ENCODE measurements at places on chromosomes 7 and 10. TPM values are rescaled to one million over a fixed set of nuclear protein-coding genes. Genes with fewer than 3 reads are reported as not detected.

DNA sequence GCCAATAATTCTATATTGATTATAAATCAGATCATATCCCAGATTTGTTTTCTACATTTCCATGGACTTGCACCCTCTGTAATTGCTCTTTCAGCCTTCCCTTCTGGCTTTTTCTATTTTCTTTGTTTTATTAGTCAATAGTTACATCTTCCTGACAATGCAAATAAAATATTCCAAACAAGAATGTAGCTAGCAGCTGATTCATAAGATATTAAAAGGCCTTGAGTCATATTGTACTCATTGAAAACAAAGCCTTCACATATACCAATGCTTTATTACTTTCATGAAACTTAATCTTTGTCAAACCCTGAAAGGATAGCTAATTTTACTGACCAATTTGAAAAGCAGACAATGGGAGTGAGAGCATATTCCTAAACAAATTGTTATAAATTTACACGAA lies 10.7 kb upstream of the SFMBT2 start:
- no peak overlapping the region for H3K27ac ChIP-seq
- H3K36me3 ChIP-seq: no peaks in the 10 kb centered on the region
- H3K4me1 ChIP-seq: peaks cover 27% of the 10 kb centered on the region
- H3K27me3 ChIP-seq: no peaks in the 10 kb centered on the region
- H3K4me3 ChIP-seq: no peak overlapping the region
- ATAC-seq: no peak

- H3K27me3 ChIP-seq: no peaks in the 10 kb centered on the region
- peak; percentile 10 for ATAC-seq
- H3K27ac ChIP-seq: no peak overlapping the region
- no peak overlapping the region for H3K4me3 ChIP-seq
- H3K36me3 ChIP-seq: no peaks in the 10 kb centered on the region
- H3K4me1 ChIP-seq: peaks cover 9% of the 10 kb centered on the region
Measured at GRCh38 chr10:62734781-62735463, 69.6 kb upstream of the ADO start.

- H3K27ac ChIP-seq: peak overlapping the region; percentile 0
- peaks cover 37% of the 10 kb centered on the region for H3K4me1 ChIP-seq
- no peaks in the 10 kb centered on the region for H3K27me3 ChIP-seq
- ATAC-seq: peak; percentile 74
Measured at GRCh38 chr10:7046615-7047014, 364.2 kb downstream of the SFMBT2 start.

The STEAP1B gene
- not detected for total RNA-seq

GRCh38 chr7:11587814-11588213 lies 244.2 kb downstream of the THSD7A start:
- H3K4me3 ChIP-seq: no peak overlapping the region
- no peak overlapping the region for H3K27ac ChIP-seq
- H3K4me1 ChIP-seq: no peaks in the 10 kb centered on the region
- no peaks in the 10 kb centered on the region for H3K36me3 ChIP-seq

DNA sequence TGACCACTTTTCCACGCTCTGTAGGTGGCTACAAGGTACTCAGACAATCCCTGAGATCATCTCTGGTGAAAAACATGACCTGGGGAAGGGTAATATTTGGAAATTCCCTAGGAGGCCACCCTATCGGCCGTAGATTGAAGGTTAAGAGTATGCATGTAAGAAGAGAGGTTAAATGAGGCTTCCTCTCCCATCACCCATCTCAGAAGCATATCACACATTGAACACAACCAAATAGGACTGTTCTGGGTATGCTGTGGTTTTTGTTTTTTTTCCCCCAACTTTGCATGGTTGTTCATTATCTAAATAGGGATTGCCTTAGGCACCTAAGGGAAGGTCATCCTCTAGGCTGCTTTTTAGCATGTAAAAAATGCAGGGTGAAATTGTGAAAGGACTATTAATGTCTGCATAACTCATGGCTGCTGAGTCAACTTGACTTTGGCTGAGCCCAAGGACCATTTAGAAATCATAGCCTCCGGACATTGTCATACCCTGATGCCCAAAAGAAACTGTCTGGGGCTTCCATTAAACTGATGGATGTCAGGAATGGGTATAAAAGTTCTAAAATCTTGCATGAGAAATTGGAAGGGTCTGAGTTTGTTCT lies 24.7 kb upstream of the ST8SIA6 start:
- H3K27ac ChIP-seq: no peak overlapping the region
- no peaks in the 10 kb centered on the region for H3K4me1 ChIP-seq
- peaks cover 7% of the 10 kb centered on the region for H3K27me3 ChIP-seq
- ATAC-seq: no peak

The SLC26A4 gene
- total RNA-seq: 27.5 TPM

GRCh38 chr7:70193514-70193913 lies 595.2 kb downstream of the AUTS2 start:
- ATAC-seq: no peak
- H3K4me3 ChIP-seq: no peak overlapping the region
- H3K27ac ChIP-seq: no peak overlapping the region
- H3K27me3 ChIP-seq: no peaks in the 10 kb centered on the region

- peaks cover 25% of the 10 kb centered on the region for H3K27me3 ChIP-seq
- no peak for ATAC-seq
- peaks cover 11% of the 10 kb centered on the region for H3K4me1 ChIP-seq
- no peak overlapping the region for H3K4me3 ChIP-seq
- H3K27ac ChIP-seq: no peak overlapping the region
Measured at GRCh38 chr10:91381257-91381891, 28.8 kb upstream of the HECTD2 start.

The ZNF467 gene
- total RNA-seq: 0.42 TPM

The NKX1-2 gene
- total RNA-seq: not detected

The AKR1D1 gene
- total RNA-seq: not detected

DNA sequence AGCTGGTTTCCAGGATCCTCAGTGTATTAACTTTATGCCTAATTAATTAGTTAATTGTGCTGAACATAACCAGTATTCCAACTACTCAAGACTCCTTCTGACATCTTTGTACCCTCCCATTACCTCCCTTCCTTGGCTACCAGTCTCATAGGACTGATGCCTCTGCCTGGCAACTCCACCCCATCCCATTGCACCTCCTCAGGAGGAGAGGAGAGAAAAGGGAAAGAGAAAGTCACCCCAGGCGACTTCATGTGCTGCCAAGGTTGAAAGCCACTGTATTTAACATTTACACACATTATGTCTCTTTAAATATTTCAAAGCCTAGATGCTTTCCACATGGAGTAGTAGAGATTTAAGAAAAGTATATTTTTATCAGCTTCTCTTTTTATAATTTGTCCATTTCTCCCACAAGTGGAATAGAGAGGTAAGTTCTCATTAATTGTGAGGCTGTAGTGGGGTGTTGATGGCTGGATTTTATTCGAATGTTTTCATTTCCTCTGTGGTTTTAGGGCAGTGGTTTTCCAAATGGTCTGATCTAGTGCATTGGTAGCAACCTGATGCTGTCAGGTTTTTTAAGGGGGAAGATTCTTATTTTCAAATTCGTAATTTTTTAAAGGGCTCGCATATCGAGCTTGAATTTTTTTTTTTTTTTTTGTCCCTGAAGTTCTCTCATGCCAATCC lies 148.0 kb downstream of the BICC1 start:
- no peaks in the 10 kb centered on the region for H3K27me3 ChIP-seq
- no peaks in the 10 kb centered on the region for H3K4me1 ChIP-seq
- H3K4me3 ChIP-seq: no peak overlapping the region
- H3K36me3 ChIP-seq: no peaks in the 10 kb centered on the region

- H3K4me1 ChIP-seq: no peaks in the 10 kb centered on the region
- H3K36me3 ChIP-seq: peaks cover 20% of the 10 kb centered on the region
- H3K27me3 ChIP-seq: no peaks in the 10 kb centered on the region
- H3K4me3 ChIP-seq: no peak overlapping the region
Measured at GRCh38 chr10:74628136-74628535, 198.3 kb upstream of the KAT6B start.

- H3K4me3 ChIP-seq: no peak overlapping the region
- H3K27me3 ChIP-seq: peaks cover 9% of the 10 kb centered on the region
- no peak overlapping the region for H3K27ac ChIP-seq
- H3K4me1 ChIP-seq: no peaks in the 10 kb centered on the region
- no peaks in the 10 kb centered on the region for H3K36me3 ChIP-seq
Measured at GRCh38 chr7:133126422-133126821, 44.5 kb upstream of the CHCHD3 start.

GRCh38 chr7:154198481-154198880 lies 146.3 kb downstream of the DPP6 start:
- no peak overlapping the region for H3K4me3 ChIP-seq
- no peak overlapping the region for H3K27ac ChIP-seq
- H3K4me1 ChIP-seq: no peaks in the 10 kb centered on the region
- H3K27me3 ChIP-seq: no peaks in the 10 kb centered on the region

DNA sequence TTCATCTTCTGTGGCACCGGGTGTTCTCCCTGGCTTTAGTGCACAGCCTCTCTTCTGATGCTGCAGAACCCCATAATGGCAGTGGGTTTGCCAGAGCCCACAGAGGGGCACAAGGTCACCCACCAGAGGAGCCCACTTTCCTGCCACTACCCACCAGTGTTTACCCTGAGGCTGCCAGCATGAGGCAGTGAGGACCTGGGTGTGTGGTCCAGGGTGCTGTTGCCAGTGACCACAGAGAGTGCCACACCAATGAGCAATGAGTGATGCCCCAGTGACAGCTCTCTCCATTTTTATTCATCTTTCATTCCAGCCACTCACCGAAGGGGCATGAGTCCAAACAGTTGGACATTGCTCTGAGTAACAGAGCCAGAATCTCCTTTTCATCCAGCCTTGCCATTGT lies 34.8 kb downstream of the MTURN start:
- H3K36me3 ChIP-seq: no peaks in the 10 kb centered on the region
- no peak for ATAC-seq
- H3K27me3 ChIP-seq: no peaks in the 10 kb centered on the region
- no peak overlapping the region for H3K4me3 ChIP-seq

DNA sequence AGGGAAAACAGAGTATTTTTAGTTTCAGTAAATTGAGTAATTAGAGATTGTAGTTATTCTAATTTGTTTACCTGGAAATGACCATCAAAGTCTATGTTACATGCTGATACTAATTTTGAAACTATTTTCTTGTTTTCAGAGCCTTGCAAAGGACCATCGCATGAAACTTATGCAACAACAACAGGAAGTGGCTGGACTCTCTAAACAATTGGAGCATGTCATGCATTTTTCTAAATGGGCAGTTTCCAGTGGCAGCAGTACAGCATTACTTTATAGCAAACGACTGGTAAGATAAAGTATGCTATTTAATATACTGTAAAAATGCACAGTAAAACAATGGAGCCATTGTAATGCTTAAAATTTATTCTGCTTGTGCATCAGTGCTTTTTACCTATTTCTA lies 78.5 kb downstream of the TRIM24 start:
- H3K27me3 ChIP-seq: no peaks in the 10 kb centered on the region
- H3K4me1 ChIP-seq: peaks cover 4% of the 10 kb centered on the region
- no peak for ATAC-seq
- H3K27ac ChIP-seq: no peak overlapping the region
- peaks cover 81% of the 10 kb centered on the region for H3K36me3 ChIP-seq

- H3K27me3 ChIP-seq: peaks cover 14% of the 10 kb centered on the region
- H3K4me1 ChIP-seq: no peaks in the 10 kb centered on the region
- no peak overlapping the region for H3K27ac ChIP-seq
- no peak for ATAC-seq
- H3K36me3 ChIP-seq: no peaks in the 10 kb centered on the region
- no peak overlapping the region for H3K4me3 ChIP-seq
Measured at GRCh38 chr10:33712825-33713224, 378.4 kb upstream of the NRP1 start.

DNA sequence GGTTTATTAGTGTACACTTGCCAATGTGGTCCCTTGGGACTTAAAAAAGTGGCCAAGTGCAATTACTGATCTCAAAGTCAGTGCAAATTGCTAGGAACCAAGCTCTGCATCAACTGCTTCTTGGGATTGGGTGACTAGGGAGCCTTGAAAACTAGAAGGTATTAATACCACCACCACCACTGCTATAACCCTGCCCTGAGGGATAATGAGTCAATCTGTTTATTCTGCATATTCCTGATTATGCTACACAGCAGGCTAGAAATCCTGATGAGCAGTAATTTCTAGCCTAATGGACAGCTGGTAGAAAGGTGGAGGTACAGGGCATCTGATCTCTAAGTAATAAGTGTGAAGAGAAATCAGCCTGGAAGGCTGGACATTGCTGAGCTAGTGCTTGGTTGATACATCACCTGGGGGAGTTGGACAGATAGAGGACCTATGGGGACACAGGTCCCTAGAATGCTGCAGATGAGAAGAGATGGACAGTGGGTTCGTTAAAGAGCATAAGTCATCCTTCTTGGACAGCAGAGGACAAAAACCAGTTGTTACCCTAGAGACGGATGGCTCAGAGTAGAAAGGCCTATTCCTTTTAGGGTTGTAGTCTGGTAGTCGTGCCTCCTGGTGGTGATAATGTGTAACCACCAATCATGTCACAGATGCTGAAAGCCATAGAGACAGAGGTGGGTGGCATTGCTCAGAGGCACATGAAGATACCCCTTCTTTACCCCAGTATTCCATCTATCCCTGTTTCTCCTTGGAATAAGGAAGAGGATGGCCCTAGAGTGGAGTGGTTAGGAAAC lies 554.8 kb downstream of the SORCS1 start:
- H3K27ac ChIP-seq: no peak overlapping the region
- ATAC-seq: no peak
- no peaks in the 10 kb centered on the region for H3K4me1 ChIP-seq
- peaks cover 3% of the 10 kb centered on the region for H3K27me3 ChIP-seq
- no peaks in the 10 kb centered on the region for H3K36me3 ChIP-seq
- no peak overlapping the region for H3K4me3 ChIP-seq

The CHAT gene
- not detected for total RNA-seq

- peaks cover 40% of the 10 kb centered on the region for H3K4me1 ChIP-seq
- peak overlapping the region; percentile 94 for H3K27ac ChIP-seq
- H3K4me3 ChIP-seq: peak overlapping the region; percentile 95
- no peaks in the 10 kb centered on the region for H3K27me3 ChIP-seq
Measured at GRCh38 chr10:91799612-91799975, 1.4 kb downstream of the TNKS2 start.

DNA sequence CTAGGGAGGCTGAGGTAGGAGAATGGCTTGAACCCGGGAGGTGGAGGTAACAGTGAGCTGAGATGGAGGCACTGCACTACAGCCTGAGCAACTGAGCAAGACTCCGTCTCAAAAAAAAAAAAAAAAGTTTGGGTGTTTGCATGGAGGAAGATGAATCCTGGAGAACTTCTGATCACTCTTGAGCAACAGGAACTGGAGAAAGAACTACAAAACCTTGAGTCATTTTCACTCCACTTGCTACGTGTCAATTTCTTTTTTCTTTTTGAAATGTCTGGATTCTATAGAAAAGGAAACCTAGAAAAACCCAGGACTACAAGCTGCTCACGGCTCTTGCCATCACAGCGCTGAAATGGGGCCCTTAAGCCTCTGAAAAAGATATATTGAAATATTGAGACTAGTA lies 189.6 kb upstream of the NRP1 start:
- H3K36me3 ChIP-seq: no peaks in the 10 kb centered on the region
- H3K4me1 ChIP-seq: no peaks in the 10 kb centered on the region
- H3K27me3 ChIP-seq: peaks cover 25% of the 10 kb centered on the region
- H3K27ac ChIP-seq: no peak overlapping the region
- no peak for ATAC-seq
- no peak overlapping the region for H3K4me3 ChIP-seq
